ENCODE measurements at places on chromosomes 6 and 20. TPM values are rescaled to one million over a fixed set of nuclear protein-coding genes. Genes with fewer than 3 reads are reported as not detected.

Gene SNAP25
- polyA plus RNA-seq = 412 TPM

DNA sequence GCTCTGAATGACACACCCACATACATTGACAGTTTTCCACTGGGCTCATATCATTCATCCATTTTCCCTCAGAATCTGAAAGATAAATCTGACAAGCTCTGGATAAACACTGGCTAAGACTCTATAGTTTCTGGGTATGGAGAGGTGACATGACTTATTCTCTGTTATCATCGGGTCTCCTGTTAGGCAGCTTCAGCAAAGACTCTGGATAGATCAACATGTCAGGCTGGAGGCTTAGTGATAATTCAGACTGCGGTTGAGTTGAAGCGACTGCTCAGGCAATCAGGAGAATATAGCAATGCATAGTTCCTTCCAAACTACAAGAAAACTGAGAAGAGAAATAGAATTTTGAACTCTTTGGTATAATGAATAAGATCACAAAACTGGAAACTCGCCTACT is 394.6 kb downstream of the CBLN4 start:
- DNase-seq = no peak

Gene WFDC12
- polyA plus RNA-seq = not detected

DNA sequence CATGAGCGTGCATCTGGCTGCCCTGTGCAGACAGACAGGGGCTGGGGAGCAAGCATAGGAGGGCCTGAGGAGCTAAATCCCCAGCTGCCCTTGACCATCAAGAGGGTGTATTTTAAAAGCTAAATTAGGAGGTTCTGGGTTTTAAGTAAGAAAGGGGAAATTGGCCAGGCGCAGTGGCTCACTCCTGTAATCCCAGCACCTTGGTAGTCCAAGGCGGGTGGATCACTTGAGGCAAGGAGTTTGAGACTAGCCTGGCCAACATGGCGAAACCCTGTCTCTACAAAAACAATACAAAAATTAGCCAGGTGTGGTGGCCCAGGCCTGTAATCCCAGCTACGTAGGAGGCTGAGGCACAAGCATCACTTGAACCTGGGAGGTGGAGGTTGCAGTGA is 27.8 kb downstream of the SERPINB6 start:
- no peak for DNase-seq

Gene PRSS35
- 28.9 TPM for polyA plus RNA-seq

Gene RBPJL
- 0.59 TPM for polyA plus RNA-seq

Gene MAP7
- 13.4 TPM for polyA plus RNA-seq
